ENCODE measurements at places on chromosomes 12 and 14.

GRCh38 chr12:13404631-13405473, 208.3 kb downstream of the EMP1 start:
- no peak for DNase-seq

DNA sequence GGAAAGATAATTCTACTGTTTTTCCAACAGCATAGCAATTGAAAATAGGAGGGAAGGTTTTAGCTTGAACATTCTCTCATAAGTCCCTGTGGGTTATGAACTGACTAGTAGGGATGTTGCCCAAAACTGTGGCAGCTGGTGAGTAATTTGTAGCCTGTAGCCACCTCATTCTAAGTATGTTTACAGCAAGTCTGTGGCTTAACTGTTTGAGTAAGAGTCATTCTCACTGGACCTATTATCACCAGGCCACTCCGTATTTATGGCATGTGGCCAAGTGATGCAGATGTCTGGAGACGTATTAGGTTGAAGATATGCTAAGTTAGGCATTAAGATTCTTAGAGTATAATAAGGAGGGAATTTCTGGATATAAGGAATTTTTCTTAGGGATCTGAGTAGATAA, 458.3 kb downstream of the ETNK1 start:
- DNase-seq, result no peak

DNA sequence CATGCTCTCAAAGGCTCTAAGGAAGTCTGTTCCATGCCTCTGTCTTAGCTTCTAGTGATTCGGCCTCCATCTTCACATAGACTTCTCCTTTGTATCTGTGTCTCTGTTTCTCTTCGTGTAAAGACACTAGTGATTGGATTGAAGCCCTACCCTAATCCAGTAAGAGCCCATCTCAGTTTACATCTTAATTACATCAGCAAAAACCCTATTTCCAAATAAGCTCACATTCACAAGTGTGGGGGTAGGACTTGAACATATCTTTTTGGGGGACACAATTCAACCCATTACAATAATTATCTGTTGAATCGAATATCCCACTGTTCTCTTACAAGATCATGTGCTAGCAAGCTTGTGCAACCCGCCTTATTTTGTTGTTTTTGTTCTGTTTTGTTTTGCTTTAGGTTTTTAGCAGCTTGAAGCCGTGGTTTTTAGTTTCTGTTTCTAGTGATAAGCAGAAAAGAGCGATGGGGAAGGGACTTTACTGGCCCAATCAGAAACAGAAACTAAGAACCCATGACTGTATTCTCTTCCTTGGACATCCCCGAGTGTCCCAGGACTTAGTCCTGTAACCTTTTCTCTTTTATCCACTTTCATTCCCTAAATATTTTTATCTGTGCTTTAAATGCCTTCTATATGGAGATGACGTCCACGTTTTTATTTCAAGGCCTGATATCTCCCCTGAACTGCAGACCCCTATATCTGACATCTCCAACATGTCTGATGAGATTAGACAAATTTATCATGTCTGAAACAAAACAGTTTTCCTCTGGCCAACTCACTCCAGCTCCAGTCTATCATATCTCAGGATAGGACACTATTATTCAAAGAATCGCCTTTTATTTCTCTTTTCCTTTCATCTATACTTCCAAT, 353.0 kb downstream of the CCDC91 start:
- no peak for DNase-seq

DNA sequence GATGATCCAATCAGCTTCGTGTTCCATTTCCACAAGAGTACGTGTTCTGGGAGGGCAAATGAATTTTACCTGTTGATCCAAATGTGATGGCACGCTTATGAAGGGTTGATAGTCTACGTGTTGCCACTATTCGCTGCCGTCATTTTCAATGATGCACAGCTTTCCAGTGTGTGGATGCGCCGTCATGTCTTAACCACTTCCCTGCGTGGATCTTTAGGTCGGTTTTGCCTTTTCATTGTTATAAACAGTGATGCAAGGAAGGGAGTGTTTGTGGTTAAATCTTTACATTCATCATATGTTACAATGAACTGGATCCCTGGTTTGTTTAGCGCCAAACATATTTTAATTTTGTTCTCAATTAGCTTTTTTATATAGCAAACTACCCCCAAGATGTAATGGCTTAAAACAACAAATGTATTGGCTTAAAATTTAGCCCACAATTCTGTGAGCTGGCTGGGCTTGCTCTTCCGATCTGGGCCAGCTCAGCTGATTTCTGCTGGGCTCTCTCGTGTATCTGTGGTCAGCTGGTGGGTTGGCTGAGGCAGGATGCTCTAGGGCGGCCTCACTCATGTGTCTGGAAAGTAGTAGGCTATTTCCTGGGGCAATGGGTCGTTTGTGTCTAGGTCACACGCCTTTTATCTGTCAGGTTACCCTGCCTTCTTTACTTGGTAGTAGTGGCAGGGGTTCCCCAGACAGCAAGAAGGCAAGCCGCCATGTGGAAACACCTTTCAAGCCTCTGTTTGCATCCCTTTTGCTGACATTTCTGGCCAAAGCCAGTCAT, 176.7 kb downstream of the CRADD start:
- DNase-seq, result no peak

DNA sequence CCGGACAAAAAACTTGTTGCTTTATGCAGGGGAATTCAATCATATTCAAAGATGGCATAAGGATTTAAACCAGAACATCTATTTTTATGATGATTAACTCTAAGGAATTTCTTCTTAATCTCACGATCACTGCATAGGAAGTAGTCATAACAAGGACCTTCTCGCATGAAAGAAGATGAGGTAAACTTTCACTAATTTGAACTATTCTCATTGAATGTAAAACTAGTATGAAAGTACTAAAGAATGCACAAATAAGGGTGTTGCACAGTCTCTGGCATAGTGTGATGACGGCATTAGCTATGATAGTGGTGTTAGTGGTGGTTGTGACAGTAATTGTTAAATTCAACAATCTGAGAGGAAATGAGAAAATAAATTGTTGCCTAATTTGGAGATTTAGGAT, 280.0 kb downstream of the SLC6A15 start:
- DNase-seq, result no peak
